ENCODE measurements at places on chromosomes 7 and 10. TPM values are rescaled to one million over a fixed set of nuclear protein-coding genes. Genes with fewer than 3 reads are reported as not detected.

The MEOX2 gene
- total RNA-seq: 21.3 TPM

The SPDYE3 gene
- total RNA-seq: not detected

The TMEM120A gene
- 29.3 TPM for total RNA-seq

- peak; percentile 97 for DNase-seq
- peak overlapping the region; percentile 6 for H3K4me3 ChIP-seq
- H3K27me3 ChIP-seq: peaks cover 2% of the 10 kb centered on the region
- peak overlapping the region; percentile 51 for H3K27ac ChIP-seq
- no peaks in the 10 kb centered on the region for H3K36me3 ChIP-seq
- peaks cover 45% of the 10 kb centered on the region for H3K4me1 ChIP-seq
These were observed 192.3 kb downstream of the REEP3 start for GRCh38 chr10:63713191-63714144.

DNA sequence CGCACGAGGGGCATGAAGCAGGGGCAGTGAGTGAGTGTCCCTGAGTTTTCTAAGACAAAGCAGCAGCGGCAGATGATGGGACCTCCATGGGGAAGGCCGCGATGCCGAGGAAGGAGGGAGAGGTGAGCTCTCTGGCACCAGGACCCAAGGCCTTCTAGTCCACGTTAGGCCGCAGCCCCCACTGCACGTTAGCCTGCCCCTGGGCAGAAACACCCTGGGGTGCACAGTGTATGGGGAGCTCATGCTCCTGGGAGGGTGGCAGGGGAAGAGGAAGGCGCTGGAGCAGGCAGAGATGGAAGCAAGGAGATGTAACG lies 97.3 kb upstream of the IKZF1 start:
- H3K4me3 ChIP-seq: no peak overlapping the region
- H3K27ac ChIP-seq: no peak overlapping the region
- H3K36me3 ChIP-seq: no peaks in the 10 kb centered on the region
- no peak for DNase-seq

The MNX1 gene
- 1.2 TPM for total RNA-seq

GRCh38 chr10:29603223-29603896 lies 31.4 kb downstream of the SVIL start:
- no peaks in the 10 kb centered on the region for H3K36me3 ChIP-seq
- no peaks in the 10 kb centered on the region for H3K27me3 ChIP-seq
- peak; percentile 38 for DNase-seq
- no peak overlapping the region for H3K4me3 ChIP-seq
- H3K4me1 ChIP-seq: peaks cover 6% of the 10 kb centered on the region

DNA sequence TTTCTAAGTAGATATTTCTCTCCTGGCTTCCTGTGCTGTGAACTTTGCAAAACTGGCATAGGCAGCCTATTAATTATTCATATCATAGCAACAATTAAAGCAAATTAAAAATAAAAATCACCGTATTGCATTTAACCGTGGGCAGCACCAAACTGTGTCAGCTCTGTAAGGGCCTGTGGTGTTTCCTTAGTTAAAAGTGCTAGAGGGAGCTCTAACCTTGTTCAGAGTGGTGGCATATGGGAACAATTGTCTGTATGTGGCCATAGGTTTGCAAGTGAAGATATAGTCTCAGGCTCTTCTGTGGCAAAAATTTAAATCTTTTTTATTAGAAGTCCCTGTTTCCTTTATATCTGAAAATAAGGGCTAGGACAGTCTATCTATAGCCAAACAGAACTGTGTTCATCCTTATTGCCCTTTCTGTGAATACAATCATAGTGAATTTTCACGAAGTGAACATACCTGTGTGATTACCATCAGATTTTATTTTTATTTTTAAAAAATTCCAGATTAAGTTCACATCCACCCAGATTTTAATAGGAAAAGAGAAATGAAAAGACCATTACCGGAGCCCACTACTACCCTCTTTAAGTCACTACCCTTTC lies 92.6 kb downstream of the POLL start:
- H3K4me3 ChIP-seq: no peak overlapping the region
- H3K36me3 ChIP-seq: no peaks in the 10 kb centered on the region
- H3K27ac ChIP-seq: no peak overlapping the region
- DNase-seq: no peak
- no peaks in the 10 kb centered on the region for H3K27me3 ChIP-seq

DNA sequence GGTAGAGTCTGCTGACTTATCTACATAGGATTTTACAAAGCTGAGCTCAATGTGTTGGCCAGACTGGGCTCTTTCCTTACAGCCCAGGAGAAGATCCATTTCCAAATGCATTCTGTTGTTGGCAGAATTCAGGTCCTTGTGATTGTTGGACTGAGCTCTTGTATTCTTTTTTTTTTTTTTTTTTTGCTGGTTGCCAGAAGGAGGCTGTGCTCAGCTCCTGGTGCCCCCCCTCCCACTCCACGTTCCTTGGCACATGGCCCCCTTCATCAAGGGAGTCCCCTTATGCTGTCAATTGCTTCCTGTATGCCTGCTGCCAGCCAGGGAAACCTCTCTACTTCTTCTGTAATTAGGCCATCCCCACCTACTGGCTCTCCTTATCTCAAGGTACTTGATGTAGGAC lies 518.1 kb upstream of the AKR1E2 start:
- H3K36me3 ChIP-seq: no peaks in the 10 kb centered on the region
- H3K4me1 ChIP-seq: no peaks in the 10 kb centered on the region
- no peak overlapping the region for H3K27ac ChIP-seq
- DNase-seq: no peak
- H3K4me3 ChIP-seq: no peak overlapping the region

DNA sequence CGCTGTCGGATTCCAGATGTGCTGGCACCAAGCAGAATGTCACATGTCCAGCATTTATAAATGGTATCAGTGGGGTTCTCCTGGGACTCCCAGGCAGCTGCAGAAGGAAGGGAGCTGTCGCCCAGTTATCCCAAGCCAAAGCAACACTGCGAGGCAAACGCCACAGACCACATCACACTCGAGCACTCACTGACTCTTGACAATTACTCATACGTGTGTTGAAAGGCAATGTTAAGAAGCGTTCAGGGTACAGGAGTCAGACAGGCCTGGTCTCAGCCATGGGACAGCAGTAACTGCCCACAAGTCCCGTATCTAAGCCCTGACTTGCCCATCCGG lies 113.4 kb downstream of the DIP2C start:
- no peak overlapping the region for H3K4me3 ChIP-seq
- no peak for DNase-seq
- peaks cover 33% of the 10 kb centered on the region for H3K4me1 ChIP-seq
- H3K36me3 ChIP-seq: no peaks in the 10 kb centered on the region

DNA sequence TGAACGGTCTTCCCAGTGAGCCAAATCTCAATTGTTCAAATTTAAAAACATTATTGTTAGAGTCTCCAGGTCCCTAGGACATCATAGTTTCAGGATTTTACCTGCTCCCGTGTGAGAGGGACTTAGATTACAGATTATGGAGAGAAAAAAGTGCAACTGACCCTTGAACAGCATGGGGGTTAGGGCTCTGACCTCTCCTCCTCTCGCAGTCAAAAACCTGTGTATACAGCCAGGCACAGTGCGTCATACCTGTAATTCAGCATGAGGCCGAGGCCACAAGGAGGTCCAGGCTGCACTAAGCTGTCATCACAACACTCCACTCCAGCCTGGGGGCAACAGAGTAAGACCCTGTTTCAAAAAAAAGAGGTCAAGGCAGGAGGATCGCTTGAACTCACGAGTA lies 25.5 kb downstream of the BAZ1B start:
- H3K4me3 ChIP-seq: no peak overlapping the region
- peaks cover 69% of the 10 kb centered on the region for H3K36me3 ChIP-seq
- H3K4me1 ChIP-seq: no peaks in the 10 kb centered on the region

The PIP gene
- total RNA-seq: not detected

The GPR85 gene
- 13.6 TPM for total RNA-seq

DNA sequence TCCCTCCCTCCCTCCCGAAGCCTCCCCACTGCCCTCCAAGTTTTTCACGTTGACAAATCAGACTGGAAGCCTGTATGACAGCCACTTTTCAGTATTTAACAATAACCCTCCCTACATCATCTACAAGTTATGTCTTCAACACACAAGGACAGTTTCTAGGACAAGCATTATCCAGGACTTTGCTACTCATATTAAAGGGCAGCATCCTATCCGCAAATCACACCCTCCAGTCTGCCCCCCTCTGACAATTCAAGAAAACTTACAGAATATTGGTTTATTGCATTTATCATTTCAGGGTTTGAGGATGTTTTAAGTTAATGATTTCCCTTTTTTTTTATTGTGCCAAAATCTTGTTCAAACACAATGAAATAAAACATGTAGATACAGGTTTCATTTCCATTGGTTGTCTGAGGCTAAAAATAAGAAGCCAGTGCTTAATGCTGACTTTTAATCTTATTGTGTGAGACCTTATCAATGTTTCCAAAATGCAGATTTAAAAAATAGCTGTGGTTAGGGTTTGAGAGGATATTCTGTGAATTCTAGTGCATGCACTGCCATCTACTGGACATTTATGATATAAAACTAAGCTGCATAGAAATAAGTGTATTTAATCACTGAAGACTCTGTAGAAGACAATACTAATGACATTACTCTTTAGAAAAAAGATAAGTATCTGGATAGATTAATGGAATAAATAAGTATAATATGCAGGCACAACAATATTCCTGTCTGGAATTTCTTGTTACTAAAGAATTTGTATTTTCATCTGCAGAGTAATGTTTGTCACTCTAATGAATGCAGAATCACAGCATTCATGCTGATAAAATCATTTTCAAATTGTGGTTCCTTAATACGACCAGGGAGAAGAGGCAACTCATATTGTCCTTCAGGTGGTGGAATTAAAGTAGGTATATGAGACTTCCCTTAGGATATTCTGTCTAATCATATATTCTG lies 64.1 kb downstream of the CAV1 start:
- H3K4me3 ChIP-seq: no peak overlapping the region
- peak; percentile 56 for DNase-seq
- H3K4me1 ChIP-seq: peaks cover 5% of the 10 kb centered on the region
- H3K36me3 ChIP-seq: no peaks in the 10 kb centered on the region

The LAMB1 gene
- 312 TPM for total RNA-seq

The PGAM2 gene
- 10.7 TPM for total RNA-seq

- H3K4me1 ChIP-seq: no peaks in the 10 kb centered on the region
- H3K4me3 ChIP-seq: no peak overlapping the region
- H3K36me3 ChIP-seq: no peaks in the 10 kb centered on the region
These were observed 41.4 kb downstream of the NEURL1 start for GRCh38 chr10:103534621-103535498.

DNA sequence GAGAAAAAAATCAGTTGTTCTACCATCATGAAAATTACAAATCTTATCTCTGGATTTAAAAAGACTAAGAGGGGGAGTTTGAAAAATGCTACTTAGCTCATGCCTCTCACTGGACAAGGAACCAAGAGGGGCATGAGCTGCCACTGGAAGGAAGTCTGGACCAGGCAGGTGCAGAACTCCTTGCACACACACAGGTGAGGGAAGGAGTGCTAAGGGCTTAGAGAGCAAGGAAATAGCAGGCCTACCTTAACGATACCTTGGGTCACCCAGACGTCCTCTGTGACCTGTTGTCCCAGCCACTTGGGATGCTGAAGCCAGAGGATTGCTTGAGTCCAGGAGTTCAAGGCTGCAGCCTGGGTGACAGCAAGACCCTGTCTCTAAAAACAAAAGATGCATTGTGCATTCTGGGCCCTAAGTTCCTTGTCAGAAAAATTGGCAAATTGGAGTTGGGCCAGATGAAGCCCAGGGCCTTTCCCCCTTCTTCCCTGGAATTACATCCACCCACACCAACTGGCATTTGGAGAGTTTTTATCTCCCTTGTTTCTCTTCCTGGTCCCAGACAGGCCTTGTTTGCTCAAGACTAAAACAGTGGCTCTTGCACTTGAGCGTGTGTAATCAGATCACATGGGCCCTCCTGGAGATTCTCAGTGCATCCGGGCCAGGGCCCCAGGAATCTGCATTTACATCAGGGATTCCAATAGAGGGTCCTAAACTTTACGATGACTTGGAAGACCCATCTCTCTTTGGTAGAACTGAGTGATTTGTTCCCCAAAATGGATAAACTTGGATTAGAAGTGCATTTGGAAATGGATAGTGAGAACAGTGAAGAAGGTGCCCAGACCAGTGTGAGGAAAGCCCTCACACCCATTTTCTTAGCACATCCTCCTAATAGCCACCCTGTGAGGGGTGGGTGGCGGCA lies 3.0 kb downstream of the DDIT4 start:
- H3K27ac ChIP-seq: peak overlapping the region; percentile 98
- H3K4me1 ChIP-seq: peaks cover 53% of the 10 kb centered on the region
- no peak for DNase-seq
- H3K36me3 ChIP-seq: peaks cover 24% of the 10 kb centered on the region

The MYPN gene
- total RNA-seq: 0.06 TPM

GRCh38 chr10:90414926-90415325 lies 442.9 kb downstream of the HTR7 start:
- H3K27ac ChIP-seq: no peak overlapping the region
- no peaks in the 10 kb centered on the region for H3K4me1 ChIP-seq
- H3K36me3 ChIP-seq: no peaks in the 10 kb centered on the region

DNA sequence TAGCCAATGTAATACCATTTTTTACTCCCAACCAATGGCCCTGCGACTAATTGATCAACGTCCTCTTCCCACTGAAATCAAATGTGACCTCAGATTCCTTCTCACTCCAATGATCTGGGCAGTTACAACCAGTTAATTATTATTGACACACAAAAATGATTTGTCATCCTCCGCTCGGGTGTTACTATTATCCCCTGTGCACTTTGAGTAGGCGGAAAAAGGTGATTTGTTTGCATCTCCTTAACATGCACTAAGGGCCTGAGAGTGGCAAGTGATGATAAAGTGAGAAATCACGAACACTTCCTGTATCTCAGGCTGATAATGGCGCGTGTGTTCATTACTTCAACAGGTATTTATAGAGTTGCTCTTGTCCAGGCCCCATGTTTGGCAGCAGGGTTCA lies 40.9 kb upstream of the PNLIP start:
- no peak for DNase-seq
- H3K27ac ChIP-seq: no peak overlapping the region
- no peaks in the 10 kb centered on the region for H3K27me3 ChIP-seq
- H3K4me3 ChIP-seq: no peak overlapping the region

DNA sequence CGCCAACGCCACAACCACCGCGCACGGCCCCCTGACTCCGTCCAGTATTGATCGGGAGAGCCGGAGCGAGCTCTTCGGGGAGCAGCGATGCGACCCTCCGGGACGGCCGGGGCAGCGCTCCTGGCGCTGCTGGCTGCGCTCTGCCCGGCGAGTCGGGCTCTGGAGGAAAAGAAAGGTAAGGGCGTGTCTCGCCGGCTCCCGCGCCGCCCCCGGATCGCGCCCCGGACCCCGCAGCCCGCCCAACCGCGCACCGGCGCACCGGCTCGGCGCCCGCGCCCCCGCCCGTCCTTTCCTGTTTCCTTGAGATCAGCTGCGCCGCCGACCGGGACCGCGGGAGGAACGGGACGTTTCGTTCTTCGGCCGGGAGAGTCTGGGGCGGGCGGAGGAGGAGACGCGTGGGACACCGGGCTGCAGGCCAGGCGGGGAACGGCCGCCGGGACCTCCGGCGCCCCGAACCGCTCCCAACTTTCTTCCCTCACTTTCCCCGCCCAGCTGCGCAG lies 424 bp downstream of the EGFR start:
- peaks cover 13% of the 10 kb centered on the region for H3K27me3 ChIP-seq
- DNase-seq: peak; percentile 59
- peaks cover 29% of the 10 kb centered on the region for H3K4me1 ChIP-seq
- no peak overlapping the region for H3K27ac ChIP-seq
- peak overlapping the region; percentile 59 for H3K4me3 ChIP-seq
